ENCODE measurements at places on chromosomes 2 and 18.

- DNase-seq = no peak
These were observed 28.4 kb upstream of the KCNJ3 start for GRCh38 chr2:154670083-154670482.

GRCh38 chr2:28414583-28414982 lies 21.9 kb downstream of the FOSL2 start:
- no peak for DNase-seq

GRCh38 chr2:241796209-241796608 lies 12.8 kb upstream of the NEU4 start:
- DNase-seq = no peak

DNA sequence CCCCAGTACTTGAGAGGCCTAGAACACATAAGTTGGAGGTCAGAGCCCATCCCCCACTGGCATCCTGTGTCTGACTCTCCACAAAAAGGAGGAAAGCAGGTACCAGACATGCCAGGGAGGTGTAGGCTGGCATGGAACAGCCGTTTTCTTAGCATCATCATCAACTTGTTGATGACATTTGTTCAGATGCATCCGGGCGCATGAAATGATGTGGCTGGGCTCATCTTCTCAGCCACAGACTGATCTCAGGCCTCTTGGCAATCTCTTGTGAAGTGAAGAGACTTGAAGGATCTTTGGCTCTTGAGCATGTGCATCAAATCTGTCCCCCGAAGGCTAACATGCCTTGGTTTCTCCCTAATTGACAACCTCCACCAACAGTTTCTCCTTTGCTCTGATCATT lies 243.3 kb downstream of the TSN start:
- no peak for DNase-seq

- no peak for DNase-seq
These were observed 17.5 kb downstream of the MGAT4A start for GRCh38 chr2:98713332-98714015.

DNA sequence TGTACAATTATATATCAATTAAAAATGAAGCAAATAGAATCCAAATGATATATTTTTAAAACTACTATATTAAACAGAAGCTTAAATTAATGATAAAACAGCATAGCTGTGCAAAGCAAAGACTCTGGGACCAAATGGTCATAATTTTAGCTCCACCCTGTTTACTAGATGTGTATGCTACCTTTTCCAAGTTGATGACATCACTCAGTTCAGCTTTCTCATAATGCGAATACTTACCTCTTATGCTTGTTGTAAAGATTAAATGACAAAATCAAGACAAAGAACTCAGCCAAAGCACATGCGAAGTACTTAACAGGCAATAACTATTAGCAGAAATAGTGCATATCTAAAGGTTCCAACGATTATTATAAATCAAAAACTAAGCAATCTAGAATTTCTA lies 51.6 kb downstream of the LNPK start:
- no peak for DNase-seq

GRCh38 chr2:110674620-110675555 lies 3.0 kb downstream of the BUB1 start:
- peak; percentile 17 for DNase-seq

DNA sequence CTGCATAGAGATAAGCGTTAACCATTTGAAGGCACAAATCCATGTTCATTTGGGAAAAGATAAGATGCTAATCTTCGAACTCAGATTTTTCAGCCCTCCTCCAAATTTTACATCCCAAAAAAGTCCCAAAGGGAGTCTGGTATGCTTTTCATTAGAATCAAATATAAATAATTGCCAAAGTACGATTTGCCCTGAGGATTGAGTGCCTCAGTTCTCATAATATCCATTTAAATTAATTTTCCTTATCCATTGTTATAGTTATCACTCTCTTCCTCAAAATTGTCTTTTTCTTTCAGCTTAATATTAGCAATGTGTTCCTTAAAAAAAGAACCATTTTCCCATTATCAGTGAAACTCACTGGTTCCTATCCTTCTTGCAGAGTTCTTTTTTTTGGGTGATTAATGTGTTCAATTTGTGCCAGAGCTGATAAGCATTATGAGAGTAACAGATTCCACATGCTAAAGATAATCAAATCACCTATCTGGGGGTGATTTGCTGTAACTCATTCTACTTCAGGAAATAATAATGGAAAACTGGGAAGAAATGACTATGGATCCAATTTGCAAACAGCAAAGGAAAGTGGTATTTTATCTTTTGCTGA lies 686 bp downstream of the HNMT start:
- no peak for DNase-seq

DNA sequence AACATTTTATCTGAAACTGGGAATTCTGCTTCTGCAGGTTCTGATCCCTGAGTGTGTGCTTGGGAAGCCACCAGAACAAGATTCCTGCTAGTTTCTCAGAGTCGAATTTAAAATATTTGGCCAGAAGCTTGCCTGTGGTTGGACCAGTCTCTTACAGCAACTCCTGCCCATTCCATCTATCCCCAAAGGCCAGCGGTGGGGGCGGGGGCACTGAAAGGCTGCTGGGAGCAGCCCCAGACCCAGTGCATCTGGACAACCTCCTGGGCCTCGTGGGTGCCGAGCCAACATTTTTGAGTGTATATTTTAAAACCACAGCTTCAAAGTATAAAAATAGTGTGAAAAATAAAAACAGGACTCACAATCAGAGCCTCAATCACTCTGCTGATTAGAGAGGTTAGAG lies 38.6 kb upstream of the ZFP36L2 start:
- DNase-seq = no peak

GRCh38 chr2:175937216-175937615 lies 64.9 kb downstream of the LNPK start:
- no peak for DNase-seq

GRCh38 chr2:161709428-161709827 lies 85.2 kb downstream of the SLC4A10 start:
- no peak for DNase-seq

DNA sequence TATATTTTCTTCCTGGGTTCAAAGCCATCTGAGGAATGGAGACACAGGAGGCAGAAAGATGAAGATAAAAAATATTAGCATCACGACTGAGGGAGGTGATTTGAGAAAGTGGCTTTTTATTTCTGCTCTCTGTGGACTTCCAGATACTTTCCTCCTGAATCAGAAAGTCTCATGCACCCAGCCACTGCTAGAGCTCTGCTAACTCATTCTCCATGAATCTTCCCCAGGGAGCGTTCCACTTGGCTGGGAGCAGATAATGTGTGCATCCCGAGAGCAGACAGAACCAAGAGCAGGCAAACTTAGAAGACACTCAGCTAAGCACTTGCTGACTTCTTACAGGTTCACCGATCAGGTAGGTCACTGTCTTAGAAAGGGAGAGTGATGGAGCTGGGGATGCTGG lies 264.1 kb upstream of the THUMPD2 start:
- DNase-seq = no peak

DNA sequence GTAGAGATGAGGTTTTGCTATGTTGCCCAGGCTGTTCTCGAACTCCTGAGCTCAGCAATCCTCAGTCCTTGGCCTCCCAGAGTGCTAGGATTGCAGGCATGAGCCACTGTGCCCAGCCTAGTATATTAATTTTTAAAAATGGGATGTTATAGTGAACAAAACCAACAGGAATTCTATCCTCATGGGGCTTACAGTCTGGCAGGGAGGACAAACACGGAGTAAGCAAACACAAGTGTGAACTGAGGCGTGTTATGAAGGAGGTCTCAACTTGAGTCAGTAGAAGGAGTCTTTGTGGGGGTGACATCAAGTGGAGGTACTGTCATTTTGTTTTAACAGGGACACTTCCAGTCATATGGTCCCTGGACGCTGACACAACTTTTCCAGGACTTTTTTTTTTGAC lies 33.1 kb downstream of the EMILIN2 start:
- DNase-seq = no peak

DNA sequence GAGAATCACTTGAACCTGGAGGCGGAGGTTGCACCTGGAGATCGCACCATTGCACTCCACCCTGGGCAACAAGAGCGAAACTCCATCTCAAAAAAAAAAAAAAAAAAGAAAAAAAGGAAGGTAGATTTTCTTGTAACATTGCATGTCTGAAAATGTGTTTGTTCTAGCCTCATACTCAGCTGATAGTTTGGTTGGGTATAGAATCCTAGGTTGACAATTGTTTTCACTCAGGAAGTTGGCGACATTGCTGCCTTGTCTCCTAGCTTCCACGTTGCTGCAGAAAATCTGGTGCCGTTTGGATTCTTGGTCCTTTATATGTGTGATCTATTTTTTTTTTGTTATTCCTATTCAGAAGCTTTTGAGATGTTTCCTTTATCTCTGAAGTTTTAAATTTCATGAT lies 4.7 kb downstream of the ING5 start:
- DNase-seq = no peak

- DNase-seq = no peak
These were observed 133.1 kb upstream of the PELI1 start for GRCh38 chr2:64277101-64277849.

GRCh38 chr2:218895326-218895725 lies 14.7 kb downstream of the WNT10A start:
- DNase-seq = no peak

DNA sequence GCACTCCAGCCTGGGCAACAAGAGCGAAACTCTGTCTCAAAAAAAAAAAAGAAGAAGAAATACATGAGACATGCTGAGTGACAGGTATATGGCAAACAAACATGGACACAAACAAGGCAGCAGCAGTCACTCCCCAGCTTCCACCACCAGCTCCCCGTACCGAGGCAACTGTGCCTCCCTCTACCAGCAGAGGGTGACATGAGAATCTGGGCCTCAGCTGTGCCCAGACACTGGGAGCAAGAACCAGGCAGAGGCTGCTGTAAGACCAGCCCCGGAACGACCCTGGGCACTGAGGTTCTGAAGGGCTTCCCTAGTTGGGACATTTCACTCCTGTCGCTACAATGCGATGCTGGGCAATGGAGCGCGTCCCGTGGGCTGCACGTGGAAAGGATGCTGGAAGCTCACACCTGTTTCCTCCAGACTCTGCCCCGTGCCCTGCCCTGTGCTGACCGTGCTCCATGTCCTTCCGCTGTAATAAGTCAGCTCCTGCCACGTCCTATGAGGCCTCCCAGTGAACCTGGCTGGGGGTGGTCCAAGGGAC lies 37.1 kb downstream of the BOK start:
- no peak for DNase-seq

- DNase-seq = no peak
These were observed 28.9 kb upstream of the C2orf15 start for GRCh38 chr2:99112617-99113016.

- DNase-seq = no peak
These were observed 138.0 kb upstream of the GLI2 start for GRCh38 chr2:120597595-120598193.

GRCh38 chr2:95171902-95172301 lies 6.3 kb downstream of the ZNF2 start:
- DNase-seq = no peak

- no peak for DNase-seq
These were observed 293 bp upstream of the D2HGDH start for GRCh38 chr2:241734208-241734466.

DNA sequence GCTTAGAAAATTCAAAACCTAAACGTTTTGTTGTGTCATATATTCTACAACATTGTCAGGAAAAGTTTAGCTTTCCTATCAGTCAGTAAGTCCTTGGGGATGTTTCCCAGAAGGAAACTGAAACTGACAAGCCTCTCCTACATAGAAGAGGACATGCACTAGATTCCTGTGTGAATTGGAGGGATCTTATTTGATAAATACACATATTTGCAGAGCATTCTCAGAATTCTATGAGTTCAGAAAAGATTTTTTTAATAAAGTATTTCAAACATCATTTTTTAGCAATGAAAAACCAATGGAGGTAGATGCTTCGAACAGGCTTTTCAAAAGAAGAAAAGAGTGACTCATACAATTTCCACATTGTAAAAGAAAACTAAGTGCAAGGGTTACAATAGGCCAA lies 1706.7 kb downstream of the SUCLG1 start:
- no peak for DNase-seq

GRCh38 chr2:240463866-240464481 lies 28.5 kb downstream of the GPC1 start:
- DNase-seq = no peak

GRCh38 chr2:98859323-98859722 lies 76.7 kb downstream of the CRACDL start:
- no peak for DNase-seq

GRCh38 chr18:7038330-7038851 lies 79.2 kb downstream of the LAMA1 start:
- DNase-seq = no peak

DNA sequence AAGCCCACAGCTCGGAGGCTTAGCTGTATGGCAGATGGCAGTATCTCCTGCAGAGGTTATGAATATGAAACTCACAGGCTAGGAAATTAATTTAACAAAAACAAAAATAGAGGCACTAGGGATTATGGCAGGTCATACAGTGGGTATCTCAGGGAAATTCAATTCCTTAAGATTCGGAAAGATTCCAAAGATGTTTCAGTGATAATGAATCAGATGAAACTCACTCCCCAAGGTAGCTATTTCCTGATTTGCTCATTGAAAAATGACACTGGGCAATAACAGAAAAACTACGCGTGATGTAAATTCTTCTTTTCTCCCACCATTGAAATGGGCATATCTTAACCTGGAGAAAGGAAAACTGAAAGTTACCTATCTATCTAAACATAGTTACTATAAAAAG lies 414.1 kb downstream of the STK39 start:
- no peak for DNase-seq

DNA sequence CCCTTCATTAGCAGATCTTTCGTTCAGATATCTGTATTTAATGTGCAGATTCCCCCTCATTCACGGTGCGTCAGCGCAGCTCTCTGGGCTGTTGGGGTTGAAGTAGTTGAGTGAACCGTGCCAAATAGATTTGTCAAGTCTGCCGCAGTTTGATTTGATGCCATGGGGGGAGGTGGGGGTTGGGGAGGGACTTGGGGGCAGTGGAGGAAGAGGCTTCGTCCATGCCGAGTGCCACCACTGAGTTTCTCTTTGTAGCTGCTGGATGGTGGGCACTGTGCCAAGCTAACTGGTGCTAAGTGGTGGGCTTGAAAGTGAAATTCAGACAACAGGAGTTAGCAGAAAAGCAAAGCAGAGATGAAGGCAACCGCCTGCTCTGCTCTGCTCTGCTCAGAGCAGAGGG lies 47.9 kb downstream of the NRP2 start:
- no peak for DNase-seq

GRCh38 chr2:241123816-241124536 lies 21.9 kb upstream of the MTERF4 start:
- DNase-seq = no peak

- DNase-seq = no peak
These were observed 908.4 kb upstream of the CRIM1 start for GRCh38 chr2:35447215-35447614.

- no peak for DNase-seq
These were observed 10.0 kb downstream of the SUPT7L start for GRCh38 chr2:27653397-27653796.

- no peak for DNase-seq
These were observed 10.7 kb downstream of the DPP4 start for GRCh38 chr2:162063281-162063680.

- DNase-seq = no peak
These were observed 45.1 kb downstream of the TRAK2 start for GRCh38 chr2:201406077-201406662.

- DNase-seq = no peak
These were observed 141.8 kb downstream of the CTIF start for GRCh38 chr18:48680339-48681250.

- DNase-seq = no peak
These were observed 170.7 kb upstream of the ERBB4 start for GRCh38 chr2:212709280-212709679.

Data from NCI-H774 (cell line).